ENCODE measurements at places on chromosomes 16 and 17.

DNA sequence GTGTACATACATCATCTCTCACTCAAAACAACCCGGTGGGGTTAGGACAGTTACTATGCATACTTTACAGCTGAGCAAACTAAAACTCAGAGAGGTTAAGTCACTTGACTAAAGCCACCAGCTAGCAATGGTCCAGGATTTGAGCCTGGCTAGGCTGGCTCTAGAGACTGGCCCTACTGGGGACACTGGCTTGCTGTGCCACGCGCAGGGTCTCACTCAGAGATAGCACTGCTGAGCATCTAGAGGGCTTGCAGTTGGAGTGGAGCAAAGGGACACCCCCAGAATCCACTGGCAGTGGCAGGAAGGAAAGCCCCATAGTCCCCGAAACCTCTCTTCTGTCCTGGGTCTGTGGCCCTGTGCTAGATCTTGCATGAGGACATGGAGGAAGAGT lies 11.1 kb downstream of the SAMD14 start:
- no peak for DNase-seq

DNA sequence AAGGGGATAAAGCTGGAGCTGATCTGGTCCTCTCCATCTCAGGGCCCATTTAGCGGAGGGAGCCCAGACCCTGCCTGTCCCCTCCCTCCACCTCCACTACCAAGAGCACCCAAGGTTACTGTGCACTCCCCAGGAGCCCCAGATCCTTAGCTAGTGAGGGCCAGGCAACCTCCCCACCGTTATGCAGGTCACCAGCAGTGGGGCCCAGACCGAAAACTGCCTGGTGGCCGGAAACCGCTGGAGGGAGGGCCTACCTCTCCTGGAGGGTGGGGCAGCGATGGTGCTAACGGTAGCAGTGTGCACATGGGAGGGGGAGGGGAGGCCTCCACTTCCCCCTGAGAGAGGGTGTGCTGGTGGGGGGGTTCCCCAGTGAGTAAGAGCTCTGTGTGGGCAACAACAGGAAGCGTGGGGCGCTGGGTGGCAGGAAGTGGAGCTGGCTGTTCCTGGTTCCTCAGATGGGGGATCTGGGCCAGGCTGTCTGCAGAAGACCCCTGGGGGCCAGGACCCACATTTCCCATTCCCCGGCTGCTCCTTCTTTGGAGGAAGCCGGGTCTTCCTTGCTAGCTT lies 4.4 kb downstream of the FMNL1 start:
- no peak for DNase-seq

GRCh38 chr17:79078476-79079190 lies 4.0 kb downstream of the ENGASE start:
- no peak for DNase-seq

DNA sequence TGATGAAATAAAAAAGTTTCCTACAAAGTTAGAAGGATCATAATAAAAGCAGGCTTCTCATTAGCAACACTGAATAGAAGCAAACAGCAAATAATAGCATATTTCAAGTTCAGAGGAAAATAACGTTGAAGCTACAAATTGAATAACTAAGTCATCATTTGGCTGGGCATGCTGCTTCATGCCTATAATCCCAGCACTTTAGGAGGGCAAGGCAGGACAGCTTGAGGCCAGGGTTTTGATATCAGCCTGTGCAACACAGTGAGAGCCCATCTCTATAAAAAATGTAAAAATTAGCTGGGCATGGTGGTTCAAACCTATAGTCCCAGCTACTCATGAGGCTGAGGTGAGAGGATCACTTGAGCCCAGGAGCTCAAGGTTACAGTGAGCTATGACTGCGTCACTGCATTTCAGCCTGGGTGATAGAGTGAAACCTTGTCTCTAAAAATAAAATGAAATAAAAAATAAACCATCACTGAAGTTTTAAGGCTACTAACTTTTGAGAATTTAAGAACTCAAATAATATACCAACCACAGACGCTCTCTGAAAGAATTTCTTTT lies 25.5 kb downstream of the NCOR1 start:
- DNase-seq = peak; percentile 49

DNA sequence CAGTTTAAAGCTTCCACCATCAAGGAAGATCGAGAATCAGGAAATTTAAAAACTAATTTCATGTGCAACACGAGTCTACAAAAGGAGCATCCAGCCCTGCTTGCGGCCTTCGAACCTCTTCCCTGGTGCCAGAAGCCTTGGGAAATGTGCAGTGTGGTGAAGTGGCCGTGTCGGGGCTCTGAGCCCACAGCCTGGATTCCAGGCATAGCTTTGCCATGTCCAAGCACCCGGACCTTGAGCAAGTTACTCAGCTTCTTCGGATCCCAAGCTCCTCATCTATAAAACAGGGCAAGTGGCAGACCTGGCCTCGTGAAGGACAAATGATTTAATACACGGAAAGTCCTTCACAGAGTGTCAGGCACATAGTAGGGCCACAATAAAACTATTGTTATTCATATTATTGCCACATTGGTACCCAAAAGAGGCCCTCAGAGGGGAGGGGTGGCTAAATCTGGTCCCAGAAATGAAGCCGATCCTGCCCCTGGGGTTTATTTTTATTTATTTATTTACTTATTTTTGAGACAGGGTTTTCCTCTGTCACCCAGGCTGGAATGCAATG lies 34.8 kb downstream of the COTL1 start:
- no peak for DNase-seq

- no peak for DNase-seq
Measured at GRCh38 chr16:85917959-85918358, 19.0 kb downstream of the IRF8 start.

DNA sequence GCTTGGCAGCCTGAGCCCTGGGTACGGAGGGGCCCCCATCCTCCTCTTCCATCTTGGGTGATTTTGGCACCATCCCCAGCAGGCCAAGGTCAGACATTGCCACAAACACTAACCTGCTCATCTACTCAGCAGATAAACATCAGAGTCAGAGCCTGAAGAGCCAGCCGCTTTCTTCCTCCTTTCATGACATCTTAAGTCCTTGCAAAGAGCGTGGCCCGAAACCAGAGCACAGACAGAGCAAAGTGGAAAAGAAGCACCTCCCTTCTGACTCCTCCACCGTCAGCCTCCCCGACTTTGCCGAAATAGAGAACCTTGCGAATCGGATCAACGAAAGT lies 60.4 kb upstream of the RPH3AL start:
- no peak for DNase-seq

DNA sequence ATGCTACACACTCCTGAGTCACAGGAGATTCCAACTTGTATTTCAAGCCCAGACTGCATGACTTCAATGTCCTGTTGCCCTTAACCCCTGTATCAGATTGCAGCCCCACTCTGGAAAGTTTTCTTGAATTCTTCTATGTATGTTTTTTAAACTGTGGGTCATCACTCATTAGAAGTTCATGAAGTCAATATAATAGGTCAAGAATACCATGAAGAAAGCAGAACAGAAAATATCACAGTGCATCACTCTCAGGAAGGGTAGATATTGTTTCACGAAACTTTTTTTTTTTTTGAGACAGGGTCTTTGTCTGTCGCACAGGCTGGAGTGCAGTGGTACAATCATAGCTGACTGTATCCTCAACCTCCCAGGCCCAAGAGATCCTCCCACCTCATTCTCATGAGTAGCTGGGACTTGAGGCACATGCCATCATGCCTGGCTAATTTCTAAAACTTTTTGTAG lies 20.5 kb downstream of the PRKCB start:
- DNase-seq = no peak

- no peak for DNase-seq
Measured at GRCh38 chr16:8950580-8951077, 13.1 kb downstream of the USP7 start.

DNA sequence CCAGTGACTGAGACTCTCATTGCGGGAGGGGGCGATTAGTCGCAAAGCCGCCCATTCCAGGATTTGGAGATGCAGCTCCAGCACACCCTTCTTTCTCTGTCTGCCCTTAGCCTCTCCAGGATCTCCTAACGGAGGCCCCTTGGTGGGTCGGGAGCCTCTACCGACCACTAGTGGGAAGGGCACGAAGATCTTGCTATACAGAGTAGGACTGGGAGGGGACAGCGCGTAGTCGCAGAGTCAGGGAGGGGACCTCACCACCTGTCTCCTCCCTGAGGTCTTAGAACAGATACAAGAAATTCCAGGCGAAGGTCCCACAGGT lies 588 bp upstream of the SMTNL2 start:
- no peak for DNase-seq

- DNase-seq = no peak
Measured at GRCh38 chr17:10290041-10290440, 82.8 kb downstream of the MYH13 start.

DNA sequence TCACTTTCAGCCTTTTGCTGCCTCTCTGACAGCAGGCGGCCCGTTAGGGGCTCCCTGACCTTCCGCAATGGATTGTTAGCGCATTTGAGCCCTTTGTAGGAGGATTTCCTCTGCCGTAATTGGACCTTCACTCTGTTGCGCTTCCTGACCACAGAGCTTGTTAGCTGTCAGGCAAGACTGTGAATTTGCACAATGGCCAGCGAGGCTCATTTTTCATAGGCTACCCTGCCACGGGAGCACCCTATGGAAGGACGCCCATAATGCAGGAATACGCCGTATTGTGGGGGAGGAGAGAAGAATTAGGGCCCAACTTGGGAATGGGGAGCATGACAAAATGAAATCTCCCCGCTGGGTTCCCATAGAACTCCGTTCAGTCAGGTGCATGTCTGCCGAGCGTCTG lies 205.2 kb upstream of the NLRP1 start:
- no peak for DNase-seq

DNA sequence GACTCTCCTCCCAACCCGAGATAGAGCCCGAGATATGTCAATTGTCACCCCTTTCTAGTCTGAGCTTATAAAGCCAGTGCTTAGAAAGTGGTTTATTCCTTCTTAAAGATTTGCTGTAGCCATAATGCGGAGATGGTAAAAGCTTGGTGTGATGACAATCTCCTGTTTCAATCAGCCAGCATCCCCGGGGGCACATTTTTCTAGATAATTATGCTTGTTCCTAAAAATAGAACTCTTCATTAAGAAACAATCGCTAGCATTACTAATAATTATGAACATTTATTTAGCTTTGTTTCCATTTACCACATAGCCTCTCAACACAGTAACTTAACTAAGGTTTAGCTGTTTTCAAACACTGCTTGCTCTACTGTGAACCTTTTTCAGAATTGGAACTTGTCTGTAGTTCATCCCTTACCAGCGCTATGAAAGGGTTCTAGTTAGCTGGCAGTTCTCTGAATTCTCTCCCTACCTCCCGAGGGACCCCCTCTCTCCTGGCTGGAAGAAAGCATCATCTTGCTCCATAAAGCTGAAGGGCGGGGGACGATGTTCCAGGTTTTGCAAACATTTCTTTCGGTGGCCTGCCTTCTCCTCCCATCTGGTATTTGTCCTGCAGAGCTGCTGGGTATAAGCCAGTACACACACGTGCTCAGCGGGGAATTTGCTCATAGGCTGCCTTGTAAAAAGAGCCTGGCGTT lies 922 bp upstream of the MRPL58 start:
- DNase-seq = no peak

DNA sequence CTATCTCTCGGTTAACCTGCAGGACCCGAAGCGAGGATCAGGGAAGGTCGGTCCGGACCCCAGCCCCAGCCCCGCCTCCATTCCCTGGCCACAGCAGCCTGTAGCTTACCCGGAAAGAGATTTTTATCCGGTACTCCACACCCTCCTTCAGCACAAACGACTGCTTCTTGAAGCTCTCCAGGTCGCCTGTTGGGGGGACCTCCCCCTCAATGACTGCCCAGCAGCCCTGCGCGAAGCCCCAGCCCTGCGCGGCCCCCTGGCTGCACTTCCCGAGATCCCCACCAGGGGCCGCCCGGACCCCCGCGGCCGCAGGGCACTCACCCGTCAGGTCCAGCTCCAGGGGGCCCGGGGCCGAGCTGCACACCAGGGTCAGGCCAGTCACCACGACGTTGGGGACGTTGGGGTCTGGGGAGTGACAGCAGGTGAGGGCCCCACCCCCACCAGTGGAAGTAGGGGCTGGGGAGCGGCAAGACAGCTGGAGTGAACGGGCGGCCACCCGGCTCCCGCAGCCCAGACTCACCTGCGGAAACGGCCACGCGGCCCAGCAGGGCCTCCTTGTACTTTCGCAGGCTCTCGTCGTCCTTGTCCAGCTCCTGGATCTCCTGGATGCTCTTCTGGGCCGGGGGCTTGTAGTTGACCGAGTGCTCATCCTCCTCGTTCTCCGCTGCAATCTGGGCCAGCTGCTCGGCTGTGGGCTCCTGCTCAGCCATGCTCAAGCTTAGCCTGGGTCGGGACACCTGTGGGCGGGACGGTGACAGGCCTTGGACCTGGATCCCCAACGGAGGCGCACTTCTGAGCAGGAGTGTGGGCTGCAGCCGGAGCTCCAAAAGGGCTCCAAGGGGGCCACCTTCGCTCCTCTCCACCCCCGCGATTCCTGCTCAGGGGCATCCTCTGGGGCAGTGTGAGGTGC lies 1.7 kb downstream of the ARHGDIA start:
- DNase-seq = no peak

DNA sequence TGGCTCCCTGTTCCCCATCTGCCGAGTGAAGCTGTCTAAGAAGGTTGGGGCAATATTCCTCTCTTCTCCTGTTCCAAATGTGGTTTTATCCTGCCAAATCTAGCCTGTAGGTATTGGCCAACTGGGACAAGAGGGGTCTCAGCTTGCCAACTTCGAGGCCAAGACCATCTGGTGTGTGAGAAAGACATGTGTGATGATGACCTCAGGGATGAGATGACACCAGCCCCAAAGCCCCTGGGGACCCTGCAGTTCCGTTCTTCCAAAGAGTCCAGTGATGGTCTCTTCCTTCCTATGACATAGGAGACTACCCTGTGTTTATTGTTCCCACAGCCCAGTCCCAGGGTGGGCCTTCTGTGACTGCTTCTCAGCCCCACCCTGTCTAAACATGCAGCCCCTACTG lies 34.8 kb upstream of the ADAMTS18 start:
- DNase-seq = no peak

DNA sequence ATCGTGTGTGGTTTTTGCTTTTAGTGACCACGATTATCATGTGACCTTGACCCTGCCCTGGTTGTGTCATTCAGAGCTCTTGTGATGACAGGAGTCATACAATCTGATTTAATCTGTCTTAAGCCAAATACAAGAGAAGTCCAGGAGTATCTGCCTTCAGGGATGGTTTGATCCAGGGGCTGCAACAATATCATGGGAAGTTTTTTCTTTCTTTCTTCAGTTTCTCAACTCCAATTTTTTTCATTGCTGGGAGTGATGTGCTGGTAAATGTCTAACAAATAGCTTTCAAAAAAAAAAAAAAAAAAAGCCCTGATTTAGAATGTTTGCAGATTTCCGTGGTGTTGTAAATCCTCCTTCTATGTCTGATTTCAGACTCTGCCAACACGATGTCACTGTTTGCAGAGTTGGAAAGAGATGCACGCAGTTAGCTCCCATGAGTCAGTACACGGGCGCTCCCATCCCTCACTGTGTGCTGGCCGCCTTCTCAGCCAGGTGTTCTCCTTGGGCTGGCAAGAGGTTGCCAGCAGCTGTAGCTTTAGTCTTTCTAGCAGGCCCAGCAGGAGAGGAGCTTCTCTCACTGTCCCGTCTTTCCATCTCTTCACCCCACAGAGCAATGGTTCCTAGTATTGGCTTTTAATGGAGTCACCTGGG lies 229.7 kb downstream of the SNX29 start:
- DNase-seq = no peak
